ENCODE measurements at places on chromosomes 11 and 22.
A peak's percentile ranks its signal among the peaks of the same experiment; 100 is the strongest.

DNA sequence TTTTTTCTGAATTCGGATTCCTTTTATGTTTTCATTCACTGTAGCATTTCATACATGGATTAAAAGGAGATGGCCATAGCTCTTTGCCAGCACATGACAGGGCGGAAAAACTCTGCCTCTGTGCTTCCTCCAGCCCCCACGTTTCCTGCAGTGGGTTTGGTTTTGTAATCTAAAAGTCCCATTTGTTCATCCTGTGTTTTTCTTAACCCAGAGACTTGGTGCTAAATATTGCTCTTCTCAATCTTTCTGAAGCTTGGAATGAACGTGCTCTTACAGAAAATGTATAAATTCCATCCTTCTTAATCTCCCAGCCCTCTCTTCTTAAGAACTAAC, 89.9 kb downstream of the PPP6R3 start:
- H3K4me1 ChIP-seq = peaks cover 8% of the 10 kb centered on the region
- no peak overlapping the region for H3K4me3 ChIP-seq
- DNase-seq = no peak
- no peak overlapping the region for H3K27ac ChIP-seq

GRCh38 chr11:132540581-132540980, 991.7 kb downstream of the OPCML start:
- no peak overlapping the region for H3K4me3 ChIP-seq
- H3K27ac ChIP-seq = no peak overlapping the region
- no peaks in the 10 kb centered on the region for H3K4me1 ChIP-seq
- no peaks in the 10 kb centered on the region for H3K36me3 ChIP-seq
- DNase-seq = no peak

- no peaks in the 10 kb centered on the region for H3K27me3 ChIP-seq
- H3K4me3 ChIP-seq = no peak overlapping the region
- no peak for DNase-seq
- no peak overlapping the region for H3K27ac ChIP-seq
- no peaks in the 10 kb centered on the region for H3K4me1 ChIP-seq
Measured at GRCh38 chr11:83864412-83865057, 578.4 kb upstream of the CCDC90B start.

DNA sequence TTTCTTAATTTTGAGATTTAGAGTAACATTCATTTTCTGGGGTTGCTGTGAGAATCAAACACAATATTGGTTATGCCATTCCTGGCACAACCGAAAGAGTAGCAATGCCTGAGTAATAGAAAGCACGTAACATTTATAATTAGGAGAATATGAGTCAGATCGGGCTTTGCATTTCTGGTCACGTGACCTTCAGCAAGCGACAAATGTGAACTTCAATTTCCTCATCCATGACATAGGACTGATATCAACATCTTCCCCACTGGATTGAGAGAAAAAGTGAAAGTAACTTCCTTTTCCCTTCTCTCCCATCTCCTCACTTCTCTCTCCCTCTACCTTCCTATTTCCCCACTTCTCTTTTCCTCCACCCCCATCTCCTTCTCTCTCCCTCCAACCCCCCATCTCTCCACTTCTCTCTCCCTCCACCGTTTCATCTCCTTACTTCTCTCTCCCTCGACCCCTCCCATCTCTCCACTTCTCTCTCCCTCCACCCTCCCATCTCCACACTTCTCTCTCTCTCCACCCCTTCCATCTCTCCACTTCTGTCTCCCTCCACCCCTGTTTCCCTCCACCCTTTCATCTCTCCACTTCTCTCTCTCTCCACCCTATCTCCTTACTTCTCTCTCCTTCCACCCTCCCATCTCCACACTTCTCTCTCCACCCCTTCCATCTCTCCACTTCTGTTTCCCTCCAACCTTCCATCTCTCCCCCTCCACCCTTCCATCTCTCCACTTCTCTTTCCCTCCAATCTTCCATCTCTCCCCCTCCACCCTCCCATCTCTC, 33.5 kb upstream of the CAT start:
- H3K4me3 ChIP-seq = no peak overlapping the region
- no peaks in the 10 kb centered on the region for H3K36me3 ChIP-seq
- H3K27ac ChIP-seq = no peak overlapping the region

DNA sequence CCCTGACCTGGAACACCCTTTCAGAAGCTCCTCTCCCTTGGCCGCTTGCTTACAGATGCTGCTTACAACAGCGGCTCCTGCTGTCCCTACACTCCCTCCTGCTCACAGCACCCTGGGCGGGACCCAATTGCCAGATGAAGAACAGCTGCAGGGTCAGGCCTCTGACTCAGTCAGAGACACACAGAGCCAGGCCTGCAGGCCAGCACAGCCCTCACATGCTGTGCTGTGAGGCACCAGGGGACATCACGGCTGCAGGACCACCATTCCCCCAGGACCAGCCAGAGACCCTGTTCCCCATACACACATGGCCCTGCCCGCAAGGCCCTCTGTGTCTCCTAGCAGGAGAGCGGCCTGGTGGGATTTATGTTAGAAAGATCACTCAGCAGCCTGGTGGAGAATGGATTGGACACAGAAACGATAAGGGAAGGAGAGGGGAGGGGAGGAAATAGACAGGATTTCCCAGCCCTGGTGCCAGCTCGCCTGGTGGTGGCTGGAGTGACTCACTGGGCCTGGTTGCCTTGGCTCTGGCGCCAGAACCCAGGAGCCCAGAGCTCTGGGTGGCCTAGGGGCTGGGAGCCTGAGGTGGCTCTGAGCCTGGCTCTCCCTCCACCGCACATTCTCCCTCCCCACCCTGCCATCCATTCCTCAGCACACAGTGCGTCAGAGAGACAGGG, 6.7 kb downstream of the CAPN5 start:
- no peaks in the 10 kb centered on the region for H3K36me3 ChIP-seq
- H3K4me1 ChIP-seq = peaks cover 3% of the 10 kb centered on the region
- H3K4me3 ChIP-seq = no peak overlapping the region
- no peaks in the 10 kb centered on the region for H3K27me3 ChIP-seq
- DNase-seq = peak; percentile 68

GRCh38 chr11:6472934-6473333, 807 bp downstream of the TRIM3 start:
- peaks cover 15% of the 10 kb centered on the region for H3K36me3 ChIP-seq
- DNase-seq = no peak
- H3K27ac ChIP-seq = no peak overlapping the region
- no peaks in the 10 kb centered on the region for H3K27me3 ChIP-seq
- peak overlapping the region; percentile 87 for H3K4me3 ChIP-seq

GRCh38 chr22:23144932-23145877, at the start of gene RAB36:
Gene RAB36, plus strand, starts transcription at chr22:23145477. Its CDS starts 1,140 bp downstream, at chr22:23146617.
- peaks cover 4% of the 10 kb centered on the region for H3K4me1 ChIP-seq
- no peak within 1 kb of the TSS for H3K27ac ChIP-seq
- no peaks in the 10 kb centered on the region for H3K36me3 ChIP-seq
- H3K27me3 ChIP-seq = no peaks in the 10 kb centered on the region
- peak within 1 kb of the TSS; percentile 35 for H3K4me3 ChIP-seq

DNA sequence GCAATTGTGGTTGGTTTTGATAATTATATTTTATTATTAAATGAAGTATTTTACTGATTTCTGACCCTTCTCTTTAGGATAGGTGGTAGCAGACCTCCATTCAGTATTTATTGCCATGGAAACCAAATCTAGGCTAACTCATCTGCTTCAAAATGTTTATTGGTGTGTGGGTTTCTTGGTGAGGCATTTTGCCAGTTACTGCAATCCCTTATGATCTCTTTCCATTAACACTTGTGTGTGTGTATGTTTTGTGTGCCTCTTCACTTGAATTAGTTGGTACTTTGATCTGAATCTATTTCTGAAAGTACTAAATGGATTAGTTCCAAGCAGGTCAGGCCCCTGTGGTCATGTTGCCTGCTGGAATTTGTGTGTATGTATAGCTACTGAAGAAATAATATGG, 184.4 kb upstream of the C11orf87 start:
- DNase-seq = no peak
- H3K36me3 ChIP-seq = no peaks in the 10 kb centered on the region
- H3K27ac ChIP-seq = no peak overlapping the region
- no peaks in the 10 kb centered on the region for H3K27me3 ChIP-seq

DNA sequence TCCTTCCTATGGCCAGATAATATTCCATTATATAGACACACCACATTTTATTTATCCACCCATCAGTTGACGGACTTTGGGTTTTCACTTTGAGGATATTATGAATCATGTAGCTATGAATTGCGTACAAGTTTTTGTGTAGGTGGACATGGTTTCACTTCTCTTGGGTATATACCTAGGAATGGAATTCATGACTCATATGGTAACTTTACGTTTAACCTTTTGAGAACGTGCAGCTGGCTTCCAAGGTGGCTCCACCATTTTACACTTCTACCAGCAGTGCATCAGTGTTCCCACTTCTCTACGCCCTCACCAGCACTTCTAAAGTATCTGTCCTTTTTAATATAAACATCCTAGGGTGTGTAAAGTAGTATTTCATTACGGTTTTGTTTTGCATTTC, 112.0 kb downstream of the PLEKHA7 start:
- no peaks in the 10 kb centered on the region for H3K27me3 ChIP-seq
- H3K4me3 ChIP-seq = no peak overlapping the region
- no peaks in the 10 kb centered on the region for H3K36me3 ChIP-seq
- peaks cover 26% of the 10 kb centered on the region for H3K4me1 ChIP-seq

DNA sequence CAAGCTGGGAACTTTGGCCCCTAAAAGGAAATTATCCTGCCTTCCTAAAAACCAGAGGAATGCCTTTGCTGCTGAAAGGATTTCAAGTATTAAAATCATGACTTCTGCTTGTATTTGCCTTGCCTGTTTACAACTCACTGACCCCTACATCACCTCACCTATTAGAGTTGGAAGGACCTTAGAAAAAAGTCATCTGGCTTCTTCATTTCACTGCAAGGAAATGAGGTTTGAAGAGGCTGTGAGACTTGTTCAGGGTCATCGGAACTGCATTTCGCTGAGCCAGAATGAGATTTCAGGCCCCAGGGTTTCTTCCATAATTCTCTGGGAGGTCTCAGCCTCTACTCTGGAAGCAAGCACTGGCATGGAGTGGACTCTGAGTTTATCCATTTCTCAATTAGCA, 304.1 kb downstream of the BUD13 start:
- no peaks in the 10 kb centered on the region for H3K27me3 ChIP-seq
- DNase-seq = no peak
- peaks cover 13% of the 10 kb centered on the region for H3K4me1 ChIP-seq

- H3K27ac ChIP-seq = no peak overlapping the region
- no peak for DNase-seq
Measured at GRCh38 chr11:111476366-111476765, 35.8 kb downstream of the BTG4 start.

DNA sequence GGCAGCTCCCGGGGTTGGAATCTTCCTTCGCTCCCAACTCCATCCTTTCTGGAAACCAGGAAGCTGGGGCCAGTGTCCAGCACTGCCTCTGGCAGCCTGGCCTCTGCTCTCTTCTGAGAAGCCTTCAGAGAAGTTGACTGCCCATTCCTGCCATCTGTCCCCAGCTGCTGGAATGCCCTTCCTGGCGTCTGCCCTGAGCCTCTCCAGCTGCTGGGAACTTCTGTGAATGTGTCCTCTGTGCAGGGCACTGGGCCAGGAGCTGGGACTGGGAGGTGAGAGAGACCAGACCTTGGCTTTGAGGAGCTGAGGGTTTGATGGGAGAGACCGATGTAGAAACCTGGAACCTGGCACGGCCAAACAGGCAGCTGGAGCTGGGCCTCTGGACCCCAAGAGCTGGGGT, 5.9 kb upstream of the SOX10 start:
- no peaks in the 10 kb centered on the region for H3K36me3 ChIP-seq
- H3K27ac ChIP-seq = no peak overlapping the region
- H3K4me3 ChIP-seq = no peak overlapping the region
- DNase-seq = no peak
- no peaks in the 10 kb centered on the region for H3K27me3 ChIP-seq
- no peaks in the 10 kb centered on the region for H3K4me1 ChIP-seq

DNA sequence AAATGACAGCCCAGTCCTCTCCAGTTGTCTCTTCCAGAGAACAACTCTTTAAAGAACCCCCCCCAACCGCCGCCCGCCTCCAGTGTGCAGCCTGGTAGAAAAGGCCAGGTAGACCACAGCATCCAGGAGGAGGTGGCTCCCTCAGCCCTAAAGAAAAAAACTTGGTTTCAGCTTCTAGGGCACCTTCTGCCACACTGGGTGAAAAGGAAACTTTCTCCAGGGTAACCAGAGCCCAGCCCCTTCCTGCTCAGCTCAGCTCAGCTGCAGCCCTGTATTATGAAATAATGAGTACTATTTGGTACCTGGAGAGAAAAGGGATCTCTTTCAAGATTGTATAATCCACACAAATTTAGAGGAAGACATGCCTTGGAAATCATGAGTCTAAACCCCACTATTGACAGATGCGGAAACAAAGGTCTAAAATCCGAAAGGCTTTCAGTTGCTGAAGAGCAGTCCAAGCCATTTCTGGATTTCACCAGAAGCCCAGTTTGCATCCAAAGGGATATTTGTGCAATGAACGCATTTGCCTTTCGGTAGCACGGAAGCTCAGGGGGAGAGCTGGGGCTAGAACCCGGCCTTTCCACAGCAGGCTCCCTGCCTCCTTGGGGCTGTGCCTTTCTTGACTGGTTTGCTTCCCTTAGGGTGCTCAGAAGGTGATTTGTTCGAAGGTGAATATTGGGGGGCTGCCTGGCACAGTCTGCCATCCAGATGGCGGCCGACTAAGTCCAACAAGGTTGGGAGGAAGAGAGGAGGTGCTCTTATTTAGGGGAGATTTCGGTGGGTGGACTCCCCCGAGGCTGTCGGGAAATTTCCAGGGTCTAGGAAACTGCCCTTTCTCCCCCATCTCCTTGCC, 3.3 kb downstream of the FXYD6 start:
- H3K36me3 ChIP-seq = no peaks in the 10 kb centered on the region
- no peak overlapping the region for H3K27ac ChIP-seq
- no peak overlapping the region for H3K4me3 ChIP-seq
- no peak for DNase-seq

- H3K27ac ChIP-seq = no peak overlapping the region
- H3K27me3 ChIP-seq = no peaks in the 10 kb centered on the region
- no peak overlapping the region for H3K4me3 ChIP-seq
- H3K36me3 ChIP-seq = no peaks in the 10 kb centered on the region
Measured at GRCh38 chr11:43282607-43283440, 29.0 kb upstream of the API5 start.

GRCh38 chr22:35726933-35727332, 9.3 kb downstream of the APOL5 start:
- H3K27ac ChIP-seq = no peak overlapping the region
- no peak overlapping the region for H3K4me3 ChIP-seq
- no peak for DNase-seq
- H3K36me3 ChIP-seq = no peaks in the 10 kb centered on the region
- no peaks in the 10 kb centered on the region for H3K27me3 ChIP-seq

DNA sequence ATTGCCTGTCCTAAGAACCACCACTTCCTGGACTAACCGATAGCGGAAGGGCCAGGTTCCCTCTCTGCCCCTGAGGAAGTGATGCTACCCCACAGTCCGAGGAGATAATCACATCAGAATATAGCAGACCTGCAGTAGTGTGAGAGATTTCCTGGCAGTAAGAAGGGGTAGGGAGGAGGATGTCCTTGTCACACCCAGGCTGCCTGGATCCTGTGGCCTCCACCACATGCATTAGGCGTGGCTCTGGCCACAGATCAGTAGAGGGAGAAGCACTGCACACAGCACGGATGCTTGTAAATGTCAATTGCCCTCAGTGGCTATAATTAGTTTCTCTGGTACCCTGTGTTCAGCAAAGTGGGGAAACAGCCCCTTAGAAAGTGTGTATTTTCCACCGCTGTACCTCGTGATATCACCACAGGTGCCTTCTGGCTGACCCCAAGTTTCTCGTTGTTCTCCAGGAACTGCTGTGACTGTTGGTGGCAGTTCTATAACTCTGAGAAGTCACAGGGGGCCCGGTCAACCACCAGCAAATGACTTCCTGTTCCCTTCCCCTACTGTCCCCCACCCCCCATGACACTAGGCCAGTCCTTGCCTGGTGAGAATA, 61.8 kb downstream of the UBASH3B start:
- DNase-seq = no peak
- no peak overlapping the region for H3K27ac ChIP-seq
- H3K4me1 ChIP-seq = peaks cover 12% of the 10 kb centered on the region
- H3K27me3 ChIP-seq = no peaks in the 10 kb centered on the region
- no peak overlapping the region for H3K4me3 ChIP-seq
- no peaks in the 10 kb centered on the region for H3K36me3 ChIP-seq
